ENCODE measurements at places on chromosomes 7 and 10. TPM values are rescaled to one million over a fixed set of nuclear protein-coding genes. Genes with fewer than 3 reads are reported as not detected.

Gene ST8SIA6
- total RNA-seq, result 3.6 TPM

Gene PIK3AP1
- total RNA-seq, result 10.5 TPM

Gene CREB5
- 7.7 TPM for total RNA-seq

Gene MPP7
- 11.0 TPM for total RNA-seq

Gene AKR1C8
- total RNA-seq, result 0.68 TPM

Gene TPST1
- total RNA-seq, result 9.2 TPM

Gene CALHM1
- not detected for total RNA-seq

Gene NPY4R2
- not detected for total RNA-seq

Gene SYT15B
- 1.6 TPM for total RNA-seq

Gene MALRD1
- total RNA-seq, result 0.84 TPM

Gene C10orf90
- 0.31 TPM for total RNA-seq

Gene HMX3
- total RNA-seq, result not detected

Gene C10orf143
- total RNA-seq, result 2.3 TPM

Gene GAD2
- total RNA-seq, result not detected

Gene LRRC18
- total RNA-seq, result not detected

Gene EN2
- 0.15 TPM for total RNA-seq

Gene OR2A5
- total RNA-seq, result not detected

Gene LIPK
- total RNA-seq, result not detected

Gene LAMB1
- total RNA-seq, result 109 TPM

Gene CRTAC1
- 19.3 TPM for total RNA-seq

Gene TMEM176A
- 92.1 TPM for total RNA-seq

Gene SPDYE2B
- not detected for total RNA-seq

Gene COL26A1
- not detected for total RNA-seq

Gene MMD2
- total RNA-seq, result not detected

All from left cardiac atrium (tissue), 4 donors.